Stimulated activated CD4-positive, alpha-beta T cell treated with anti-CD3 and anti-CD28 coated beads, Interleukin-4, amount 100 ng/mL, for 24 hours (primary cell): ENCODE measurements at places on chromosomes 5 and 9.

DNA sequence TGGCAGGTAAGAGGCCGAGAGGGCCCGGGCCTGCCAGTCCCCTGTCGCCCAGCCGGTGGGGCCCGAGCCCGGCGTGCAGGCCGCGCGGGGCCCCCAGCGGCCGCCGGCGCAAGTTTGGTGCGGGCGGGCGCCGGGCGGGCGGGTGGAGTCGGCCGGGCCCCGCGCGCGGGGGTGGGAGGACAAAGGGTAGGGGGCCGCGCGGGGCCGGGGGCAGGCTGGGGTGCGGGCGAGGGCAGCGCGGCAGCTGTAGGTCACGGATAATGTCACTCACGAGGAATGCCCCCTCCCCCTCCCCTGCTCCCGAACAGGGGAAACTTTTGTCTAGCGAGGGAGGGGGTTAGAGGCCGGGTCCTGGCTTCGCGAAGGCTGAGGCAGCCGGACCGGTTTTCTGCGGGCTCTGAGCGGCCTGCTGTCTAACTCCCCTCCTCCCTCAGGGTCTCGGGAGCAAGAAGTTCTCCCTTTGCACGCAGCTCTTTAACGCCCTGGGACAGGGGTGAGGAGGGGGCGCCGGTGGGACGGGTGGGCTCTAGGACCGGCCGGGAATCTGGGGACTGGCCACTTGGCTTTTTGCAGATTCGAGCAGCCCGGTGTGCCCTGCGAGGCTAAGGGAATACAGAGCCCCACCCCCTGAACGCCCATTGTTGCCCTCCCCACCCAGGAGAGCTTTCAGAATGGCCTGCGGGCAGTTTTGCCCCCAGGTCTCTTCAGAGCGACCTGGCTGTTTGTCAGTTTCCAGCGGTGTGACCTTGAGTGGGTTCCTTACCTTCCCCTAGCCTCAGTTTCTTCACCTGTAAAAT lies 21.3 kb upstream of the NDST1 start:
- DNase-seq, result peak; percentile 27

GRCh38 chr5:154444556-154445421 lies 1.0 kb upstream of the SAP30L start:
- DNase-seq, result peak; percentile 8

DNA sequence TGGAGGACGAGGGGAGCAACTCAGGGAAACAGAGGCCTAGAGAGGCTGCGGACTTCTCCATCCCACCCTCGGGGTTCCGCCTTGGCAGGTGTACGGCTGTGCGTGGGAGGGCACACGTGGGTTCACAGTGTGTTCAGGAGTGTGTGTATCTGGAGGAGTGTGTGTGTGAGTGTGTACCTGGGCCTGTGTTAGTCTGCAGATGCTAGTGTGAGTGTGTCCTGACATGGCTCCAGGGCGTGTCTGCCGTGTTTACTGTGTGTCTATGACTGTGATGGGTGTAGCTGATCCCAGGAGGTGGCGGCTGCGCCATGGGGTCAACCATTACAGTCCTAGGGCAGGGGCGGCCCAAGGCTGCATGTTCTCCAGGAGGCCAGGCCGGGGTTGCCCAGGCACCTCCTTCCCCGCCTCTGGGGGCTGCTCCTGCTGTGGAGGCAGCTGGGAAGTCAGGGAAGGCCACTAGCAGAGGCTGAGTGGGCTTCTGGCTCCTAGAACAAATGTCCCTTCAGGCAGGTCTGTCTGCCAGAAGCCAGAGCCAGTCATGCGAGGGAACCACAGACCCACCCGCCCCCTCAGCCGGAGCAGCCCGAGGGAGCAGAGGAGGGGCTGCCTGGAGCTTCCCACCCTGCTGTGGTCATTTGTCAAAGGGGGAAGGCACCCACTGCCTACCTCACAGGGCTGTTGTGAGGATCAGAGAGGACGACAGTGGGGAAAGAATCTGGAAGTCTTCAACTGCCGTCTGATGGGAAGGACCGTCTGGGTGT lies 21.4 kb downstream of the CRB2 start:
- no peak for DNase-seq

- DNase-seq, result no peak
Observed at GRCh38 chr9:127520941-127521918, 69.9 kb downstream of the LRSAM1 start.

DNA sequence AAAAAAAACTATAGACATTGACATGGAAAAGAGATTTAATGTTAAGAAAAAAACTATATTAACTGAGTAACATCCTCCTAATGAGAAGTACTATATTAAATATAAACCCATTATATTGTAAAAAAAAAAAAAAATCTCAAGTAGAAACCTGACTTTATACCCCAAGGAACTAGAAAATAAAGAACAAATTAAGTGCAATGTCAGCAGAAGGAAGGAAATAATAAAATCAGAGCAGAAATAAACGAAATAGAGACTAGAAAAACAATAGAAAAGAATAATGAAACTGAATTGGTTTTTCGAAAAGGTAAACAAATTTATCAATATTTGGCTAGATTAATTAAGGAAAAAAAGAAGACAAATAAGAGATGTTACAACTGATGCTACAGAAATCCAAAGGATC lies 329.1 kb upstream of the ZNF608 start:
- DNase-seq, result no peak

DNA sequence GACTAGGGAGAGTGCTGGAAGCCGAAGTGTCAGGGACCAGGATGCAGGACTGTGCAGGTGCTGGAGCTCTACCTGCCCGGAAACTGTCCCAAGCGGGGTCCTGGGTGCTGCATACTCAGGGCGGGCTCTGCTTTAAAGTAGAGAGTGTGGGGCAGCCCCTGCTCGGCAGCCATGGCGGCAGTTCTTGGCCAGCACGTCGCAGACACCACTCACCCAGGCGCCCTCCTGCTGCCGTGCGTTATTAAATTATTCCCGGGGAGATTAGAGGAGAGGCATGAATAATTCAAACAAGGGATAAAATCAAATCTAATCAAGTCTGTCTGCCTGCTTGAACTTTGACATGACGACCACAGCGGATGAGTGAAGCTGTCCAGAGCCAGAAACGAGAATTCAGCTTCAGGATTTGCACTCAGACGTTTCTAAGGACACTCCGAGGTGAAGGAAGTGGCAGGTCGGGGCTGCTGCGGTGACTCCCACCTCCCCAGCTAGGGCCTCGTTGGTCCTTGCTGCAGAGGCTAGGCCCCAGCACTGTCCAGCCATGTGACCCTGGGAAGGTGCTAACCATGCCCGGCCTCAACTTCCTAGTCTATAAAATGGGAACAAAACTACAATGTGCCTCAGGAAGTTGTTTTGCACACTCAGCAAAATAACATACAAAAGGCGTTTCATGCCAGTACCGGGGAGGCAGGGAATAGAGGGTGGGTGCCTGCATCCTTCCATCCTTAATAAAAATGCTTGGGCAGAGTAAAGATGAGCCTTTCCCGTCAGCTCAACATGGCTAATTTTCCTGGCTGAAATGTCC lies 91.3 kb upstream of the ADAMTS2 start:
- DNase-seq, result no peak

GRCh38 chr5:132103969-132104391 lies 30.4 kb downstream of the CSF2 start:
- DNase-seq, result no peak

GRCh38 chr5:41012318-41012717 lies 58.8 kb downstream of the MROH2B start:
- no peak for DNase-seq

- no peak for DNase-seq
Observed at GRCh38 chr5:54717870-54718269, 200.3 kb downstream of the SNX18 start.

- peak; percentile 24 for DNase-seq
Observed at GRCh38 chr9:17810728-17811571, 232.1 kb downstream of the SH3GL2 start.

- DNase-seq, result no peak
Observed at GRCh38 chr9:86978413-86978812, 31.1 kb upstream of the GAS1 start.

DNA sequence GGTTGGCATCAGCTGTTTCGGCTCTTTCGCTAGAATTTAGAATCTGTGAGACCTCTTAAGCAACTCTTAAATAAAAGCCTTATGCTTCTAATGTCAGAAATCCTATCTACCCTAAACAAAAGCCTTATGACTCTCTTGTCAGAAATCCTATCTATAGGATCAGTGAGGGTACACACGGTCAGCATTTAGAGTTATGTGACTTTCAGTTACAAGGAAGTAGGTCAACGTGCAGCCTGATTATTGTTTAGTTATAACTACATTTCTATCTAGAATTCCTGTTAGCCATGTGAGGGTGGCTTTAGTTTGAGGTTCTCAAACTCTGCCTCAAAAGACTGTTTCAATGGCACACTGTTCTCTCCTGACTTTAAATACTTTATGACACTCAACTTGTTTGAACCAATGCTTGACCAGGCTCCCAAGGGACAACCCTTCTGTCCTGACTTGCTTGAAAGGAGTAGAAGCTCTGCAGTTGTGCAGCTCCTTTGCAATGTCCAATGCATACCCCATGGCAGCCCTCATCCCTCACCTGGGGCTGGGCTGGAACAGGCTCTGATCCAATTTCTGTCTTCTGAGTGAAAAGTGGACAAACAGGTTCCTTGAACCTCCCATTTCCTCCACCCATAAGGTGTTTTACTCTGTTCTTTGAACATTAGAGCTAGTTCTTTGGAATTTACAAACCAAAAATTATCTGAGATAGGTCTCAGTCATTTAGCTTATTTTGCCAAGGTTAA lies 251.6 kb upstream of the PIK3R1 start:
- no peak for DNase-seq

- DNase-seq, result no peak
Observed at GRCh38 chr5:56686337-56687195, 128.8 kb upstream of the MAP3K1 start.

- peak; percentile 8 for DNase-seq
Observed at GRCh38 chr5:112848116-112848811, 12.8 kb upstream of the SRP19 start.

- DNase-seq, result peak; percentile 24
Observed at GRCh38 chr5:56088967-56089829, 94.4 kb upstream of the IL6ST start.

GRCh38 chr5:176521699-176522263 lies 15.4 kb downstream of the RNF44 start:
- DNase-seq, result no peak

DNA sequence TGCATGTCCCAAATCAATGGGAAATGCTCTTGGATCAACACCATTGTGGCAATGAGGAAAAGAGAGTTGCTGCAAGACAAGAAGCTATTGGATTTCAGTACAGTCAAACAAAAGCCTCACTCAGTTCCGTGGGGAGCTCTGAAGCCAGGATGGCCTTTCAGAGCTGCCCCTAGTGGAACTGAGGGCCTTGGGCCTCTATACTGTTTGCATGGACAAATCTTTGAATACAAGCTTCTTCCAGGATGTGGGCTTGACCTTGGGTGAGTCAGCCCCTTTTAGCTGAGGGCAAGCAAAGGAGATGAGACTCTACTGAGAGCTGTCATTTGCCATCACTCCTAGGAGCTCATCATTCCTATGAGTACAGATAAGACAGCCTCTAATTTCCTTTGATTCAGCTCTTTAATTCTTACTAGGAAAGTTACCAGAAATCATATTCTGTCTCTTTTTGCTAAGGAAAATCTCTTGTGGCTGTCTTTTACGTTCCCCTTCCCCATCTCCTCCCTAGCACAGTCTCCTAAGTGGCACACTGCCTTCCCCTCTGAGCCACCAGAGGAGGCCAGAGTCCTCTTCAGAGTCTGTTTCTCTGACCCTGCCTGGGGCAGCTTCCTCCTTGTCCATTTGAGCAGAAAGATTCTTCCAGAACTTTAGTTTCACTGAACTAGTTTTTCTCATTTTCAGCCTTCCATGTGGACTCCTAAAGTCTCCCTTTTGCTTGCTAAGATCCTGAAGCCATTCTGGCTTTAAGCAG lies 168.8 kb upstream of the POC5 start:
- DNase-seq, result no peak

- DNase-seq, result no peak
Observed at GRCh38 chr5:154806176-154806575, 44.2 kb downstream of the FAXDC2 start.

DNA sequence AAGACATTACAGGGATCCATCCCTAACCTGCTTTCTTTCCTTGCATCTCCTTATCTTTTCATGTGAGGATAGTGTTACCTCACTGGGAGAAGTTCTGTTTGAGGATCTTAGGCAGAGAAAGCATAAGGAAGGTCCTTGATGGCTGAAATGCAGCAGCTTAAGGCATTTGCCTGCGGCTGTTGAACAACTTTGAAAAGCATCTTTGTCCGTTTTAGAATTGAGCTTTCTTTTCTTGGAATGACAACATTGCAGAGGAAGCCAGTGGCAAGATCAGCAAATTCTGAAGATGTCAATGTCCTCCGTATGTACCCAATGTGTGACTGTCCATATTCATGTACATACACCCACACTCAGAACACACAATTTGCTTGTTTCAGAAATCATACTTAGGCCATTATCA lies 436.2 kb downstream of the GABRG2 start:
- DNase-seq, result no peak

DNA sequence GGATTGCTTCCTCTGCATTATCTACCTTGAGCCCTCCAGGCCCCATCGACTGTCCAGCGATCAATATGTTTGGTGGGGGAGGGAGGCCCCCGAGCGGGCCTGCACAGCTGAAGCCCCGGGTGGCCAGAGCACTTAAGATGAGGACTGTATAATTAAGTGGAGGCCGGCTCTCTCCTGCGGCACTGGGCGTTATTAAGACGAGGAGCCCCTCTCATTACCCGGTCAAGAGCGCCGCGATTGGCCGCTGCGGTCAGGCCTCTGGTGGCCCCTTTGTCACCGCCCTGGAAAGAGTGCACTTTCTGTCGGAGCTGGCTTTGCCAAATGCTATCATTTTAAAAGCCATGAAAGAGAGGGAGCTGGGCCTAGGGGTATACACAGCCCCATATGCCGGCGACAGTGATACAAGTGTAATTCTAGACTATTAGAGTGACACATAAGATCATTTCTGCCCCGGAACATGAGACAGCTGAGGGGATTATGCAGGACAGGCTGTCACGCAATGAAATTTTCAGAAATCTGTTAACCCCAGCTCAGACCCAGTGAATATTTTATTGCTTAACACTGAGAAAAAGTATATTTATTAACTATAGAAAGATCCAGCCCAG lies 106.3 kb upstream of the IRX1 start:
- no peak for DNase-seq

DNA sequence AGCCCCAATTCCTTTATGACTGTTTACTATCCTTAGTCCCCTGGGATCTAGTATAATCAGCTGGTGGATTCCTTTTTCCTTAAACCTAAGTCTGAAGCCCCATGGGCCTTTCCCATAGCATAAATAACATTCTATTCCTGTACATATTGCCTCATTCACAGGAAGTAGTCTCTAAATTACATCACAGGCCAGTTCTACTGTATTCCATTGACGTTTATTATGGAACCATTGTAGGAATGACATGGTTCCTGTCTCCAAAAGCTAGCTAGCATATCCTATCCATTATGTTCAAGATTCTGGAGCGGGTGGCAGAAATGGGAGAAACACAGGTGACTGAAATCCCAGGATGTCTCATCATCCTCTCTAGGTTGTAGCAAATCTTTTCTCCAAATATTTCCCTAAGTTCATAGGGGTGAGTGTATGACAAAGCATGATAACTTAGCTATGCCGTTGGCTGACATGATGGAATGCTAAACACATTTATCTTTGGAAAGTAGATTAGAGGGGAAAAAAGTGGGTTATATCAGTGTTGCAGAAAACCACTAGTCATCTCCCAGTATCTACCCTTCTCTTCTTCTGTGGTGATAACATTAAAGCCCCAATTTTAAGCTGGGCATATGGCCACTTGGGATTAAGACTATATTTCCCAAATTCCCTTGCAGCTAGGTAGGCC lies 140.1 kb downstream of the FGF1 start:
- DNase-seq, result no peak

GRCh38 chr9:18208166-18209059 lies 265.5 kb upstream of the ADAMTSL1 start:
- DNase-seq, result no peak

GRCh38 chr9:28810388-28811075 lies 1237.3 kb upstream of the C9orf72 start:
- no peak for DNase-seq
